ENCODE measurements at places on chromosomes 7 and 10.

DNA sequence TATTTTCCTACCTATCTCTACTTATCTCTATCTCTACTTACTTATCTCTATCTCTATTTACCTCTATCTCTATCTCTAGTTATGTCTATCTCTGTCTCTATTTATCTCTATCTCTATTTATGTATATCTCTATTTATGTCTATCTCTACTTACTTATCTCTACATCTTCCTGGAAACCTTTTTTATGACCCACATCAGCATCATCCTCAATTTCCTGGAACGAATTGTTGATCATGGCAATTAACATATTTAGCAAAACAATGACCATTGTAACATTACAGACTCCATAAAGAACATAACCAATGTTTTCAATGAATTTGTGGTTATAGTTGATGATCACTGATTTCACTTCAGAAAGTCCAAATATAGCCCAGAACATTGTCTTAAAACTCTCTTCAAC is 18.3 kb downstream of the GIMAP6 start:
- DNase-seq: no peak

DNA sequence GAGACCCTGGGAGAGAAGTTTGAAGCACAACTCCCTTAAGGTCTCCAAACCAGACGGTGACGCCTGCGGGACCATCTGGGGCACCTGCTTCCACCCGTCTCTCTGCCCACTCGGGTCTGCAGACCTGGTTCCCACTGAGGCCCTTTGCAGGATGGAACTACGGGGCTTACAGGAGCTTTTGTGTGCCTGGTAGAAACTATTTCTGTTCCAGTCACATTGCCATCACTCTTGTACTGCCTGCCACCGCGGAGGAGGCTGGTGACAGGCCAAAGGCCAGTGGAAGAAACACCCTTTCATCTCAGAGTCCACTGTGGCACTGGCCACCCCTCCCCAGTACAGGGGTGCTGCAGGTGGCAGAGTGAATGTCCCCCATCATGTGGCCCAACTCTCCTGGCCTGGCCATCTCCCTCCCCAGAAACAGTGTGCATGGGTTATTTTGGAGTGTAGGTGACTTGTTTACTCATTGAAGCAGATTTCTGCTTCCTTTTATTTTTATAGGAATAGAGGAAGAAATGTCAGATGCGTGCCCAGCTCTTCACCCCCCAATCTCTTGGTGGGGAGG is 10.8 kb downstream of the SERPINE1 start:
- no peak for DNase-seq

DNA sequence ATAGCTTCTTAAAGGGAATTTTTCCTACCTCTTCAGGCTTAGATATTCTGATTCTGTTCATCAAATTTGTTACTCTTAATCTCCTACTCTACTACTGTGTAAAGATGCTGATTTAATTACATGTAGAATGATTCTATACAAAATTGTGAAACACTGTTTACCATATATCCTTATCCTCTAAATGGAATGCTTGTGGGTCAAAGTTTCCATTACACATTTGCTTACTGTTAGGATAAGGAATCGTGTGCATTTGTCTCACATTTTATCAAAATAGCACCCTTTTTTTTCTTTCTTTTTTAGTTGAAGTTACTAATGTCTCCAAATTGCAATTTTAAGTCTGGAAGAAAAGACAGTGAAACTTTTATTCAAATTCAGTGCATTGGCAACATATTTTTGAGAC is 65.3 kb downstream of the TFEC start:
- no peak for DNase-seq

DNA sequence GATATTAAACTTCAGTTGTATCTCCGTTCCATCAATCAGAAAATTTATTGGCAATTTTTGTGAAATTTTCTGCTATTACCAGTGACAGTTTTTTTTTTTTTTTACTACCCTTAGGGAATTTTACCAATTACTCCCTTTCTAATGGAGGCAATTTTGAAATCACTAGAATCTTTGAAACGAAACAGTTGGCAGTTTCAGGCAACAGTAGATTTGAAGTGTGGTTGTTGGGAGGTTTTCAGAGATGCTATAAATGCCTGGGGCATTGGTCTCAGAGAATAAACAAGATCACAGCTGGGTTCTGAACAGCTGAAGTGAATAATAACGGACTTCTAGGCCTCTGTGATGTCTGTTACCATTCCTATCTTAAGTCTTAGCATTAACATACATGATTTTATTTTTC is 535.9 kb upstream of the POT1 start:
- DNase-seq: no peak

GRCh38 chr7:37342688-37343471 is 105.8 kb downstream of the ELMO1 start:
- no peak for DNase-seq

GRCh38 chr7:23011222-23011924 is 2.6 kb downstream of the HYCC1 start:
- DNase-seq: no peak

DNA sequence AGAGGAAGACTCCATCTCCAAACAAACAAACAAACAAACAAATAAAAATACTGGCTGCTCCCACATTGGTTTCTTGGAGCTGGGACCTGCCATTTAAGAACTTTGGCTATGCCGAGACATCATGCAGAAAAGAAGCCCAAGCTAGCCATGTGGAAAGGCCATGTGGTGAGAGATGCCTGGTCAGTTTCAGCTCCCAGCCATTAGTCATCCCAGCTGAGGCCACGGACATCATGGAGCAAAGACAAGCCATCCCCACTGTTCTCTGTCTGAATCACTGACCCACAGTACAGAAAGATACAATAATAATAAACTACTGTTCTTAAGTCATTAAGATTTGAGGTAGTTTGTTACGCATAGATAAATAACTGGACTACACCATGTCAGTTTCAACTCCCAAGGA is 70.0 kb upstream of the PCBD1 start:
- no peak for DNase-seq

DNA sequence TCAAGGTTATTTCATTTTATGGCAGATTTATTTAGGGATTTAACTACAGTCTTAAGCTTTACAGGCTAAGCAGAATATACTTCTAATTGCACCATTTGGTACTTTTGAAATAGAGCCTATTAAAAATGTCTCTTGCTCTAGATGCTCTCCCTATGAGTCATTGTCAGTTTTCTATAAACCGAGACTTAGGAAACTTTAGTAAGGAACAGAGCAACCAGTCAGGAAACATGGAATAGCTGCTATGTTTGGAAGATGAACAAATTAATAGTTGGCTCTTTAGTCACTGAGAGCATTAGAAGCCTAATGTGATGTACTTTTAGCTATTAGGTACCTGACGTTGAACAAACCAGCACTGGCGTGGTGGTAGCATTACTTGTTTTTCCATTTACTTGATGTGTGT is 35.3 kb downstream of the INPP5F start:
- DNase-seq: no peak

DNA sequence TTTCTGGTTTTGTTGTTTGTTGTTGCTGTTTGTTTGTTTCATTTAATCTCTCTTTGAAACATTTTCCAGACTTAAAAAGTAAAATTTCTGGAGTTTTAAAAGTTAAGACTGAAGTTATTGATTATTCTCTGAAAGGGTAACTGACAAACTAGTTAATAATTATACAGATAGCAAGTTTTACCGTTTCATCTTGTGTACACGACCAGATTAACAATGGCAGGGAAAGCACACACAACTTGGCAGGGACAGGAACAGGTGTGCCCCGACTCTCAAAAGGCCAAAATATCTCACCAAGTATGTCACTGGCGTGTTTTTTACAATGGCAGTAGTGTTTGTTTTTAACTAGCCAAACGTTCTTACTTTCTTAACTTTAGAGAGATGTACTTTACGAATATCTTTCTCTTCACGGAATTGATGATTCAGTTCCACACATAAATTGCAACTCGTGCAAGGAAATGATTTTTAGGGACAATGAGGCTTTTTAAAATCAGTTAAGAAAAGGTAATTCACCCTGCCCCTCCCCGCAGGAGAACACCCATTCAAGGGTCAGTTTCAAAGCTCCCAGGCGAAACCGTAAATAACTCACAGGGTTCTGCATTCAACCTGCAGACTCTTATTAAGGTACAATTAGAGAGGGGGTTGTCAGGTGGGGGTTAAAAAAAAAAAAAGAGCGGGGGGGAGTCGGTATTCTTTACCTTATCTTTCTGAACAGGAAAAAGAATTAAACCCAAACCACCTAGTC is 3.5 kb downstream of the CTBP2 start:
- no peak for DNase-seq

DNA sequence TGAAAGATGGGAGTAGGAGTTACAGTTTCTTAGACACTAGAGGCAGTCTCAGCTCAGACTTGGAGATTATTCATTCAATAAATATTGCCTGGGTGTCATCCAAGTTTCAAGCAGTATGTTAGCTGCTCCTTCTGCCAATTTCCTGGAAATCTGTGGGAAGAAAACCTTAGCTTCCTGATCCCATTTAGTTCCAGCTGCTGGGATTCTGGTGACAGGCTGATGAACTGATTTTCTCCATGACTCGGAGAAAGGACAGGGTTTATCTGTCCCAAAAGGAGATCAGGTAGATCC is 95.8 kb downstream of the CLEC2L start:
- no peak for DNase-seq

DNA sequence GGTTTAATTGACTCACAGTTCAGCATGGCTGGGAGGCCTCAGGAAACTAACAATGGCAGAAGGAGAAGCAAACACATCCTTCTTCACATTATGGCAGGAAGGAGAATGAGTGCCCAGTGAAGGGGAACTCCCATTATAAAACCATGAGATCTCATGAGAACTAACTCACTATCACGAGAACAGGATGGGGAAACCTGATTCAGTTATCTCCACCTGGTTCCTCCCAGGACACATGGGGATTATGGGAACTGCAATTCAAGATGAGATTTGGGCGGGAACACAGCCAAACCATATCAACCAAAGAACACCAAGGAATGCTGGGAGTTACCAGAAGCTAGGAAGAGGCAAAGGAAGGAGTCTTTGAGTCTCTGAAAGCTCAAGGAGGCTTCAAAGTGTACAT is 94.3 kb downstream of the IPMK start:
- no peak for DNase-seq

DNA sequence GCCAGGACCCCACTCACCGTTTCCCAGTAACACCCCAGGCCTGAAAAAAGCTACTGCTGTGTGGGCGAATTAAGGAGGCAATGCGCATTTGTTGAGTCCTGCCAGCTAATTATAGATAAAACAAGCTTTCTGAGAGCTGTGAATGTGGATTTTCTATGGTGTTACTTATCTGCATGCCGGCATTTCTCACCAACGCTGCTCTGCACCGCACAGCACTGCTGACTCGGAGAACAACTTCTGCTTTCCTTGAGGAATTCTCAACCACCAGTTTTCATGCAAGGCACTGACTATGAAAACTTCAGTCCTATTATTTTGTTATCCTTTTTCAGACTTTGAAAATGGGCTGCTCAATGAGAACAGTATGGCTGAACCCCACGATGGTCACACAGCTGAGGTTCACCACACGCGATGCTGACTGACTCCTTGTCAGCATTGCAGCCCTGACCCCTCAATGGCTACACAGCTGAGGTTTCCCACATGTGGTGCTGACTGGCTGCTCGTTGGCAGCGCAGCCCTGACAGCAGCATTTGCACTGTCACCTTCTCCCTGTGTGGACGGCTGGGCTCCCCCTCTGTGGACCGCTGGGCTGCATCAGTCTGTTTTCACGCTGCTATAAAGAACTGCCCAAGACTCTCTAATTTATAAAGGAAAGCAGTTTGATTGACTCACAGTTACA is 190.6 kb downstream of the DIP2C start:
- DNase-seq: no peak

GRCh38 chr7:35519971-35520809 is 174.7 kb downstream of the HERPUD2 start:
- peak; percentile 17 for DNase-seq

GRCh38 chr10:33252794-33253203 is 81.7 kb downstream of the NRP1 start:
- no peak for DNase-seq

- no peak for DNase-seq
Measured at GRCh38 chr7:20412032-20412431, 81.3 kb downstream of the ITGB8 start.

DNA sequence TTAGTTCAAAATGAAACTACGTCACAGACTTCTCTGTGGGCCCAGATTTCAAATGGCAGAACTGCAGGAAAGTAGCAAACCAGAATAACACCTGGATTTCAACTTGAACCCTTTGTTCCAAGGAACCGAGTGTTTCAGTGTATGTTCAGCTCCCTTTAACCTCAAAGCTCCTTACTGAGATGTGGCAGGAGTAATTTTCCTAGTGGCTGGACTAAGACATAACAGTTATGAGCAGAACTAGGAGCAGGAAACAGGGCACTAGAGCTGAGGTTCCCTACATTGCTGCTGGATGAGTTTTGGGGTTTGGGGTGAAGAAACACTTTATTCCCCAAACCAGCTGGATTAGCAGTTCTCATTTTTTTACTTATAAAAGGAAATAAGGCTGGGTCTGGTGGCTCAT is 50.1 kb downstream of the NSUN6 start:
- DNase-seq: no peak

- no peak for DNase-seq
Measured at GRCh38 chr10:129033790-129034272, 433.2 kb upstream of the MGMT start.

- no peak for DNase-seq
Measured at GRCh38 chr10:12482587-12482986, 133.2 kb downstream of the CAMK1D start.

GRCh38 chr7:87471473-87471872 is 4.0 kb downstream of the ABCB4 start:
- no peak for DNase-seq

GRCh38 chr7:93298671-93299070 is 66.5 kb downstream of the VPS50 start:
- no peak for DNase-seq

DNA sequence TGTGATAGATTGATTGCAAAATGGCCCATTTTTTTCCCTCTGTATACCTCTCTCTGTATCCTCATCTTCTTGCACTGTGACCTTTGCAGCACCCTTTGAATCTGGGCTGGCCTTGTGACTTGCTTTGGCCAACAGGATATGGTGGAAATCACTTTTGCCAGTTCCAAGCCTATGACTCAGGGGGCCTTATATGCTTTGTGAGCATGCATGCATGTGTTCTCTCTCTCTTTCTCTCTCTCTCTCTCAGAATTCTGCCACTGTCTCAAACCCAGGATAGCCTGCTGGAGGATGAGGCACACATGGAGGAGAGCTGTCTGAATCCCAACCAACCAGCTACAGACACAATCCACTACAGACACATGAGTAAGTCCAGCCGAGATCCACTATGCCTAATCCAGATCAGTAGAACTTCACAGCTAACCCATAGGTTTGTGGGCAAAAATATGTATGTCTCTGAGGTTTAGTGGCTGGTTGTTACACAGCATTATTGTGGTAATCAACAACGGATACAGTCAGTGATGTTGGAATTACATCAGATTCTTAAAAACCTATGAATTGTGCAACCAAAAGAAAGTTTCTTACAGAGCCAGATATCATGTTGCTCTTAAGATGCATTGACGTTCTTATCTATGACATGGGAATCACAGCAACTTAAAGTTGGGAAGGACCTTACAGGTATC is 41.8 kb upstream of the ABCB4 start:
- DNase-seq: no peak
